COR-L47 (cell line): ENCODE measurements at places on chromosomes 6 and 20.
A peak's percentile ranks its signal among the peaks of the same experiment; 100 is the strongest.

GRCh38 chr20:11582060-11582459, 335.6 kb upstream of the BTBD3 start:
- DNase-seq, result no peak

GRCh38 chr20:50992733-50993457, 30.0 kb downstream of the KCNG1 start:
- DNase-seq, result peak; percentile 61

GRCh38 chr6:22141241-22141745, 155.5 kb downstream of the PRL start:
- peak; percentile 91 for DNase-seq

DNA sequence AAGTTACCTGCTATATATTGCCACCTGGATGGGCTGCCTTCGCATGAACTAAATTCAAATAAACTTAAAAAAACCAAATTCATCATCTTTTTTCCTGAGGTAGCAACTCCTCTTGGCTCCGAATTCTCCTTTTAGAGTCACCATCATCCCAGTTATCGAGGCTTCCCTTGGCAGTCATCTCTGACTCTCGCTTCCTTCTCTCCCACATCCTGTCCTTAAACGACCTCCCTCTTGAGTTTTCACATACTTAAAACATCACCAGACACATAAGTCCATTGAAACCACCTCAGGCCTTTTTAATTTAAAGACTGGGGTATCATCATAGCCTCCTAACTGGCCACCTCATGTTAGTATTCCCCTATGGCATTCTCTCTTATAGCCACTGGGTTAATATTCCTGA, 296.1 kb upstream of the FLRT3 start:
- no peak for DNase-seq

- DNase-seq, result no peak
These were observed 14.0 kb downstream of the PPARD start for GRCh38 chr6:35356391-35356790.

DNA sequence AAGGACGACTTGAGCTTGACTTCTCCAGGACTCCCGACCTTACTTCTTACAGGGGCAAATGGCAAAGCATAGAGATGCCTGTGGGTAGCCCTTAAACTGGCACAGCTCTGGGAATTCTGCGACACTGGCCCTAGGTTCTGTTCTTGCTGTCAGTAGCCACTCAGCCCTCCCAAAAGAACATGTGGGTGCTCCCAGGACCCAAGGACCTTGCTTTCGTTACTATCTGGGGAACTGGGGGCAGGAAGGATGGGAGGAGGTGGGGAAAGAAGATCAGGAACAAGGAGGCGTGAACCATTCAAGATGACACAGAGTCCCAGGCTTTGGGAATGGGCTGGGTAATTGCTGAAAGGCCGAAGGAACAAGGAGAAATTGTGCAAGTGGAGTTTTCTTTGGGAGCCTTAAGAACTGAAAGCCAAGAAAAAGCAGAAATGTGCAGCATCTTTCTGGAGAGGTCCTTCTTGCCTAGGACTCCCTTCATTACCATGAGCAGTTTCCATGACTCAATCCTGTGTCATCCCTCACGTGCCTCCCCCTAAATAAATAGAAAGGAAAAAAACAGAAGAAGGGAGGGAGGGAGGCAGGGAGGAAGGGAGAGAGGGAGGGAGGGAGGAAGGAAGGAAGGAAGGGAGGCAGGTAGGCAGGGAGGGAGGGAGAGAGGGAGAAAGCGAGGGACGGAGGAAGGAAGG, 284.6 kb upstream of the FOXQ1 start:
- DNase-seq, result no peak

GRCh38 chr6:151962246-151962846, 154.9 kb downstream of the ESR1 start:
- no peak for DNase-seq

- no peak for DNase-seq
These were observed 548.4 kb upstream of the JARID2 start for GRCh38 chr6:14697427-14697826.

- no peak for DNase-seq
These were observed 104.2 kb downstream of the SYCP2 start for GRCh38 chr20:59829054-59829785.

DNA sequence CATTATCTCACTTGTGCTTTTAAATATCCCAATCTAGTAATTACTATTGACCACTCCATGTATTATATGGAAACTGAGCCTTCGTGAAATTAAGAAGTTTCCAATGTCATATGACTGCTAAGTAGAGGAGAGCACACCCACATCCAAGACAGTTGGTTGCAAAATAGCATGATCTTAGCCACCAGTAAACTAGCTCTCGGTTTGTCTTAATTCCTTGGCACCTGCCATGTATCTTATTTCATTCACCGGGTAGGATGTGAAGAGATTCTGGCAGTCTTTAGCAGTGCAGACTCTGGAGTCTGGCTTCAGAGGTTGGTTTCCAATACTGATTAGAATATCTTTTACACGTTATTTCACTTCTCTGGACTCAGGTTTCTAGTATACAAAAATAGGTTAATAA, 270.3 kb downstream of the LAMA2 start:
- DNase-seq, result no peak

GRCh38 chr20:45822857-45823256, 4.3 kb downstream of the TNNC2 start:
- no peak for DNase-seq

DNA sequence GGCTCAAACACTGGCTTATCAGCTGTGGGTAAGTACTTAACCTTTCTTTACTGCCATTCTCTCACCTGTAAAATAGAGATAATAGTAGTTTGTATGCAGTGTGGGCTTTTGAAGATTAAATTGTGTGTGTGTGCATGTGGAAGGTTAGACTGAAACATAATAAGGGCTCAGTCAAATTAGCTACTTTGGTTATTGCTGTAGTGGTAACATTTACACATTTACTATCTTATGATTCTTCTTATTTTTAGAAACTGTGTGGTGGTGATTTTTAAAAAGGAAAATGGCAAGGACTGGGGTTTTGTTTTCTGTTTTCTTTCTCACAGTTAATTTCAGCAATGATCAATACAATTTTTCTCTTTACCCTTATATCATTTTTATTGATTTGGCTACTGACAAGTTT, 206.9 kb downstream of the NKAIN2 start:
- DNase-seq, result no peak

- no peak for DNase-seq
These were observed 87.1 kb downstream of the OGFRL1 start for GRCh38 chr6:71375676-71376075.

- DNase-seq, result no peak
These were observed 17.4 kb downstream of the ITPR3 start for GRCh38 chr6:33638556-33638955.

GRCh38 chr6:29602564-29603361, 17.8 kb downstream of the OR2H2 start:
- DNase-seq, result peak; percentile 38

- no peak for DNase-seq
These were observed 19.6 kb upstream of the CCR6 start for GRCh38 chr6:167103041-167103891.

DNA sequence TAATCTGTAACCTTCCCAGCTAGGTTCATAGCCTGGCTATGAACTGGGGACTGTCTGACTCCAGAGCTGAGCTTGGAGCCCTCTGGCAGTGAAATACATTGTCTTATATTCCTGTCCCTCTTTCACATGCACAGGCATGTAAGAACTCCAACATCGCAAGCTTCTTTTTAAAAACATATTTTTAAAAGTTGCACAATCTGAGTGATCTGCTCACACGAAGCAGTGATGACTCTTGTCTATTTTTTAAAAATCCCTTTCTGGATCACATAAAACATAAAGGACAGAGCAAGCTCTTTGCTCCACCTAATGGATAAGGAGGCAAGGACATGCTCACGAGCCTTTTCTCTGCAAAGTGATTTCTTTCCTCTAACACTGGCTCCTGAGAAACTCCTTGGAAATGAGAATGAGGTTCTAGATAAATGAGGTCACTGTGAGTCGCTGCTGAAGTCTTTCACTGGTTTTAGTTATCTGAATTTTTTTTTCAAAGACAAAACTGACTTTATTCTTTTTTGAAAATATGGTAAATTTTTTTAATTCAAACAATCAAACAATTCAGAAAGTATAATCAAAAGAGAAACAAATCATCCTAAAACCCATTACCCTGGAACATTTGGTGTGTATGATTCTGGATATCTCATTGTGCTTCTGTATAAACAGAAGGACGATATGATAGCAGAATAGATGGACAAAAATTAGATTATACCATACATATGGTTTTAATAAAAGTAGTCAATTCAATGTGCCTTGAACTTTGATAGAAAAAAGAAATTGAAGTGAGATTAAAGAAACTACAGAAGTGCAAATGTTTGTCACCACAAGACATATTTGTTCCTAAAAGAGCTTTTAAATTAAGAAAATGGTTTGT, 30.8 kb downstream of the IL20RA start:
- DNase-seq, result peak; percentile 6

DNA sequence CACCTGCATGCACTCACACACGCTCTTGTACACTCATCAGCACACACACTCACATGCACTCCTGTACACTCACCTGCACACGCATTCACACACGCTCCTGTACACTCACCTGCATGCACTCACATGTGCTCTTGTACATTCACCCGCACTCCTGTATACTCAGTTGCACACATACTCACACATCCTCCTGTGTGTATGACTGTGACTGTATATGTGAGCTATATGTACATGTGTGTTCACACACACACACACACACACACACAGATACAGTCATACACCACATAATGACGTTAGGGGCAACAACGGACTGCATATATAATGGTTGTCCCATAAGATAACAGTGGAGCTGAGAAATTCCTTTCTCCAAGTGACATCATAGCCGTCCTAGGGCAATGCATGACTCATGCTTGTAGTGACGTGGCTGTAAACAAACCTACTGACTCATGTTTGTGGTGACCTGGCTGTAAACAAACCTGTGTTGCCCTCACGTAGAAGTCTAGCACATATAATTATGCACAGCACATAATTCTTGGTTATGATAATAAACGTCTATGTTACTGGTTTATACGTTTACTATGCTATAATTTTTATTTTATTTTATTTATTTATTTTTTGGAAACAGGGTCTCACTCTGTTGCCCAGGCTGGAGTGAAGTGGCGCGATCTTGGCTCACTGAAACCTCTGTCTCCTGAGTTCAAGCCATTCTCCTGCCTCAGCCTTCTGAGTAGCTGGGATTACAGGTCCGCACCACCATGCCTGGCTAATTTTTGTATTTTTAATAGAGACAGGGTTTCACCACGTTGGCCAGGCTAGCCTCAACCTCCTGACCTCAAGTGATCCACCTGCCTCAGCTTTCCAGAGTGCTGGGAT, 22.8 kb upstream of the TAF4 start:
- no peak for DNase-seq

GRCh38 chr6:37487591-37488380, 11.9 kb downstream of the CCDC167 start:
- DNase-seq, result no peak

- no peak for DNase-seq
These were observed 926.1 kb upstream of the MANEA start for GRCh38 chr6:94651239-94651638.

GRCh38 chr6:163904186-163904585, 489.7 kb downstream of the QKI start:
- no peak for DNase-seq

- DNase-seq, result no peak
These were observed 22.2 kb downstream of the ZNF831 start for GRCh38 chr20:59185809-59186208.

DNA sequence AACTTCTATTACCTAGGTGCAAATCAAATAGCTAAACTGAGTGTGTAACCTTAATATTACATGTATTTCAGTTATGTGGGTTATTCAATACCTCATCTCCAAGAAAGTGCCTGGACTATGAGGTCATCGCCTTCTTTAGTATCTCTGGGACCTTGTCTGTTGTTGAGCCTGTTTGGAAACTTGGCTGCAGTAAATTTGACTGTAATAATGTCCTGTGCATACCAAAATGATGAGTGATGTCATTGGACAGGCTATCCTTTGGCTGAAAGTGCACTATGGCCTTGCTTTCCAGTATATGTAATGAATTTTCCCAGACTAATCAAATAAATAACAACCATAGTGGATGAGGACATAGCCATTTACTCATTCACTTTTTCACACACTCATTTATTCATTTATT, 455.1 kb downstream of the ADGRB3 start:
- DNase-seq, result no peak

DNA sequence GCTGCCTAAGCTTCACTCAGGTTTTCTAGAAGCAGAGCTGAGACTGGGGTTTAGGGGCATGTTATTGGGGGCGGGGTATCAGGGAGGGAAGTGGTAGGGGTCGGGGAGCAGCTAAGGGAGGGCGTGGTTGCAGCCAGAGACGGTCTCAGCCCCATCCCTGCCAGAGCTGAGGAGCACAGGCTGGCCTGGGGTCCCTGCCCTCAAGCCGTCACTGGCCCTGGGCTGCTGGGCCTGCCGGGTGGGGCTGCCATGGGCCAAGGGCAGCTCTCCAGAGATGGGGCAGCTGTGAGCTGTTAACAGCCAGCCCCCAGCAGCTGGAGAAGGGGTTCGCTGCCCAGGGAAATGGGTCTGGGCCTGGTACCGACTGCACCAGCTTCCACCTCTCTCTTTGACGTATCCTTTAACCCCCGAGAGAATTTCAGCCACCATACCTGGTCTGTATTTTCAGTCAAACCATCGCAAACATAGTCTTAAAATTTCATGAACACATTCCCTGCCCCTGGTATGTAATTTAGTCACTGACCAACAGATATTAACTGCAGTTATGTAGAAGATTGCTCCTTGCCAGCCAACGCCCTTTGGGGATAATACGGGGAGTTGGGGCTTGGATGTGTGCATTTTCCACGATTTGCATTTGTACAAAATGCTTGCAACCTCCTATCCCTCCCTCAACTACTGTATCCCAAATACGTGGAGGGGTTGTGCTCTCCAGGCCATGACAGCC, 253.4 kb downstream of the TAF4 start:
- DNase-seq, result no peak

- DNase-seq, result no peak
These were observed 37.9 kb upstream of the MRGBP start for GRCh38 chr20:62758226-62758912.

DNA sequence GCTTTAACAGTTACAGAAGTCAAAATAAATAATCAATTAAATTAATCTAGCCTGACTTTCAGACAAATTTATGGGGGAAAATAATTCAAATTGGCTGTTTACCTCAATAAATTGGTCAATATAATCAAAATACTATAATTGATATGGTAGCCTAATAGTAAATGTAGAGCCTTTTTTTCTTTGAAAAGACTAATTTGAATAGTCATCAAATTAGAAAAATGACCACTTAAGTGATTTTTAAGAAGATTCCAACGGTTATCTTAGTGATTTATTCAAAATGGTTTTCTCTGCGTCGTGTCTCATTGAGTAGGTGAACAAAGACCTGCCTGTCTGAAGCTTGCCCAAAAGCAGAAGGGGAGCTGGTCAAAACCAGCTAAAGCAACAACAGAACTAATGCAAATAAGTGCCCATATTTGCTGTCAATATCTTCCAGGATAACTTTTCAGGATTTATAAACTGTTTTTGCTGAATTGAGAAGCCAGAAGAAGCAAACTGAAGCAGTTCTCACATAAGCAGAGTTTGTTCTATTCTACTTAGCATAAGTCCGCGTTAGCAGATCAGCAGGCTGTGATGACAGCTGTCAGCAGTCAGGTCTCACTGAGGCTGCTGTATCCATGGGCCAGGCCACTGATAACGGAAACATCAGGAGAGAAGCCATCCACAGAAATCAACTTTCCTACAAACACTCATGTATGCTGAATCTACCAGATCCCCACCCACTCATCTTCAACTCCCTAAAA, 7.0 kb downstream of the RCAN2 start:
- DNase-seq, result no peak
